Activated CD4-positive, CD25-positive, alpha-beta regulatory T cell (primary cell): ENCODE measurements at places on chromosomes 13 and 19.

- DNase-seq: no peak
Measured at GRCh38 chr13:66359910-66360552, 870.1 kb downstream of the PCDH9 start.

- no peak for DNase-seq
Measured at GRCh38 chr13:104869501-104869900, 1666.0 kb downstream of the EFNB2 start.

DNA sequence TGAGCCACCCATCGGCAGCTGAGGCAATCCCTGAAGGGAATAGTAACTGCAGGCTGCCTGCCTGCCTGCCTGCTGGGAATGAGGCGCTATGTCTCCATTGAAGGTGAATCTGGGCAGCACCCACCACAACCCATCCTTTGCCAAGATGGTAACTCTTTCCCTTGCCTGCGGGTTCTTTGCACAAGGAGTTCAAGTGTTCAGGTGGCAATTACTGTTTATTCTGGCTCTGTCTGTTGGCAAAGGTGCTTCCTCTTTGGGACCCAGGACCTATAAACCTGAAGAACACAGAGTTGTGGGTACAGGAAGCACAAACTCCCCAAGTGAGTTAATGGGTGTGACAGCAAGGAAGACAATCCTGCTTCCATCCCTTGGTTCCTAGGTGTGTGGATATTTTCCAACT, 448.1 kb upstream of the ZNF507 start:
- DNase-seq: no peak

DNA sequence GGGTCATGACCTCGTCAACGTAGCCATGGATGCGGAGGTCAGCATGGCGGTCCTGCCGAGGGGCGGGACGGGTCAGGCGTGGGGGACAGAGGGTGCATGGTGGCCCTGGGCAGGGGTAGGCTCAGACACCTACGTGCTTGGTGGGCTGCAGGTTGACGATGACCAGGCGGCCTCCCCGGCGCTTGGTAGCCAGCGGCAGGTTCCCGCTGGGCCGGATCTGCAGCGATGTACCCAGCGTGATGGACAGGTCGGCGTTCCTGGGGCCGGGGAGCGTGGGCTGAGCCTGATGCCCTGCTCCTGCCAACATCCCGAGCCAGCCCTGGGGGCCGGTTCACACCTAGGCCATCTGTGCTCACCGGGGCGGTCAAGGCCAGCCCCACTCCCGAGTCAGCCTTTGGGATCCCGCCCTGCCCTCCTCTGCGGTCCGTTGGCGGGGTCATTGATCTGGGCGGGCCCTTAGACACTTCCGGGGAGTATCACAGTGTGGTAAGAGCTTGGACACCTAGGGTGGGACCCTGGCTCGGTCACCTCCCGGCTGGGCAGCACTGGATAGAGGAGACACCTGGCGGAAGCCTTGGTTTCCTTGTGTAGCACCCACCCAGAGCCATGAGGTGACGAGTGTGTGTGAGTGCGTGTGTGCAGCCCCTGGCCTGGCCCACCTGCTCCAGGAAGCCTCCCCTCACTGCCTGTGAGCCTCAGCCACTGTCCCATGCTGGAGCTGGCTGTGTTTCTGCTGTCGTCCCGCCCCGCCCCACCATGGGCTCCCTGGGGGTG, 7.3 kb downstream of the SIRT6 start:
- no peak for DNase-seq

DNA sequence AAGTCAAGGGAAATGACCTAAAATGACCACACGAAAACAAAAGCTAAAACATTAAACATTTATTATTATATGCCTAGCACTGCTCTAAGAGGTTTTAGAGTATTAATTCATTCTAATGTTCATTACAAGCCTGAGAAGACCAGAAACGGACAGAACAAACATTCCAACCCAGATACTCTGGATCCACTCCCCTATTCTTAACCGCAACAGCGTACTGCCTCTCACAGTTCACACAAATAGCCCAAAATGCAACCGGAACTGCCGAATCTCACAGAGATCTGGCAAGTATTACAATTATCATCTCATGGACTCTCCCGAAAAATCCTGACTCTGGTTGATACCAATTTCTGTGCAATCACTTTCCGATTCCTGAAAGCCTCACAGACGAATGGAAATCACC, 1.4 kb downstream of the ZNF780B start:
- DNase-seq: no peak

DNA sequence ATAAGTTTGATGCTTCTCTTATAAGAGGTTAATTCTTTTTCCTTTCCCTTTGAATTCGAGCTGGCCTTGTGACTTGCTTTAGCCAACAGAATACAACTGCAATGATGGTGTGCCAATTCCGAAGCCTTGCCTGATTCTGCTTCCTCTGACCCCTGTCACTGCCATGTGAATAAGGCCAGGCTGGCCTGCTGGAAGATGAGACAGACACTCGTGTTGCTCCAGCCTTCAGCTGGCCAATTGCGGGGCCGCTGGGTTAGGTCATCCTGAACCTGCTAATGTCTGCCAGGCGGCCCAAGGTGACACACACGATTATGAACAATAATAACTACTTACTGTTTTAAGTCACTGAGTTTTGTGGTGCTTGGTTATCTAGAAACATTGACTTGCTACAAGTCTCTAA, 352.0 kb downstream of the MYO16 start:
- DNase-seq: no peak

DNA sequence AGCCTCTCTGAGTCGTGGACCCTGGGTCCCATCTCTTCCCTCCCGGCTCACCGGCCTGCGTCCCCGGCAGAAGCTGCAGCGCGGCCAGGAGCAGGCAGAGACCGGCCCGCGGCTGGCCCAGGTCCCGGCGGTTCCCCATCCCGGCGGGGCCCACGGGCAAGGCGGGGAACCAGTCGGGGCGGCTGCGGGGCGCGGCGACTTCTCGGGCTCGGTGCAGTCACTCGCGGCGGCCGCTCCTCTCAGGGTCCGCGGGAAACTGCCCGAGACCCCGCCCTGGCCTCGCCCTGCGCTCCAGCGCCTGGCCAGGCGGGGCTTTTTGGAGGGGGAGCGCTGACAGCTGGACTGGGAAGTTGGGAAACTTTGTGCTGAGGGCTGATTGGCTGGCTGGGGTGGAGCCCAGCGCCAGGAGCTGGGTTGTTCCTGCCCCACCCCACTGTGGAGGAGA, at the start of gene COL5A3:
TSS of gene COL5A3 (minus strand) at position 258 of the 445 bp plus-strand sequence. CDS start at position 139, 119 bp downstream.
- DNase-seq: no peak

DNA sequence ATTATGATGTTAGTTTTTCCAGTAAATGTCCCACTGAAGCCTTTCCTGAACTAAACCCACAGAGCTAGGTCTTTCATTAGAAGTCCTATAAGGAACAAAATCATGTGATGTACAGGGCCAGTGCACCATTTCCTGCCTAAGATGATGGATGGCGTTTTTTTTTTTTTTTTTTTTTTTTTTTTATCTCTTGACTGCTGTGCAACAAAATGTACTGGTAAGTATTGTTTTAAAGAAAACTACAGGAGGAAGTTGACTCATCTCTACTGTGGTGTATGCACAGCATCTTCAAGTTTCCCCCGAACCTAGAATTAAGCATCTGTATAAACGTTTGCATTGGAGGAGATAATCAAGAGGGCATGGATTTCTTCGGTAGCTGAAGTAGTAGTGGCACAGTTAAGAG, 197.5 kb downstream of the NBEA start:
- DNase-seq: no peak

GRCh38 chr13:59119475-59119874, 1044.3 kb downstream of the DIAPH3 start:
- no peak for DNase-seq

- DNase-seq: no peak
Measured at GRCh38 chr13:42996584-42996983, 4.5 kb upstream of the EPSTI1 start.

- no peak for DNase-seq
Measured at GRCh38 chr19:45231891-45232290, 13.3 kb downstream of the EXOC3L2 start.
